ENCODE measurements at places on chromosomes 12 and 14.

DNA sequence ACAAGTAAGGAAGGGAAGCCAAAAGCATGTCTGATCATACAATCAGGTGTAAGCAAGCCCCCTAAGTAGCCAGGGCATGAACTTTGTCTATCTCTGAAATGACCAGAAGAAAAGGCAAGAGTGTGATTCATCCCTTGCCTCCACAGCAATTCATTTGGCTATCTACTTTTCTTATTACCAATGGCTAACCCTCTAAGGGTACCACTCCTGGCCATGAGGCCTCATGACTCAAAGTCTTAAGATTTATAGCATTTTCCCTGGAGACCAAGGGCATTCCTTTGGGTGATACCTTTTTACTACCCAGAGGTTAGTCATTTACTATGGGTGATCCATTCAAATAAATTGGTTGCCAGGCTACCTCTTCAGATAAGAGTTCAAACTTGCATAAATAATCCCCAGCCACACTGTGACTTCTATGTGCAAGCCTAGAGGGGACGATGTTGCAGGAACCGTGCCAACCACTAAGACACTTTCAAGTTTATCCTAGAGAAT lies 1.5 kb upstream of the LGALS3 start:
- no peak for DNase-seq

GRCh38 chr12:123762715-123763052 lies 583 bp downstream of the DNAH10 start:
- DNase-seq = no peak

DNA sequence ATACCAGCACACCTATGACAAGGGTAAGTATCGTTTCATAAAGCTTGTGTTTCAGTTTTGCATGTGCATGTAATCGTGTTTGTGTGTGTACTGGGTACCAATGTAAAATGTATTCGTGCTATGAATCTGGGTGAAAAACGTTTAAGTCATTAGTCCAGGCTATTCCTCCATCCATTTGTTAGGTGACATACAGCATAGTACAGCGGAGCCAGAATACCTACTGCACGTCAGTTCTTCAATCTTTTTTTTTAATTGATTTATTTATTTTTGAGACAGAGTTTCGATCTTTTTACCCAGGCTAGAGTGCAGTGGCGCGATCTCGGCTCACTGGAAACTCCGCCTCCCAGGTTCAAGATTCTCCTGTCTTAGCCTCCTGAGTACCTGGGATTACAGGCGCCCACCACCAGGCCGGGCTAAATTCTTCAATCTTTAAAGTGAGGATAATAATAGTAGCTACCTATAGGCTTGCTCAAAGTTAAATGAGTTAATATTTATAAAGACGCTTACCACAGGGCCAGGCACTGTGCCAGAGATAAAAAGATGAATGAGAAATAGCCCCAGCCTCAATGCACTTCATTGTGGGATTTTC lies 661 bp upstream of the RPS26 start:
- DNase-seq = peak; percentile 73

DNA sequence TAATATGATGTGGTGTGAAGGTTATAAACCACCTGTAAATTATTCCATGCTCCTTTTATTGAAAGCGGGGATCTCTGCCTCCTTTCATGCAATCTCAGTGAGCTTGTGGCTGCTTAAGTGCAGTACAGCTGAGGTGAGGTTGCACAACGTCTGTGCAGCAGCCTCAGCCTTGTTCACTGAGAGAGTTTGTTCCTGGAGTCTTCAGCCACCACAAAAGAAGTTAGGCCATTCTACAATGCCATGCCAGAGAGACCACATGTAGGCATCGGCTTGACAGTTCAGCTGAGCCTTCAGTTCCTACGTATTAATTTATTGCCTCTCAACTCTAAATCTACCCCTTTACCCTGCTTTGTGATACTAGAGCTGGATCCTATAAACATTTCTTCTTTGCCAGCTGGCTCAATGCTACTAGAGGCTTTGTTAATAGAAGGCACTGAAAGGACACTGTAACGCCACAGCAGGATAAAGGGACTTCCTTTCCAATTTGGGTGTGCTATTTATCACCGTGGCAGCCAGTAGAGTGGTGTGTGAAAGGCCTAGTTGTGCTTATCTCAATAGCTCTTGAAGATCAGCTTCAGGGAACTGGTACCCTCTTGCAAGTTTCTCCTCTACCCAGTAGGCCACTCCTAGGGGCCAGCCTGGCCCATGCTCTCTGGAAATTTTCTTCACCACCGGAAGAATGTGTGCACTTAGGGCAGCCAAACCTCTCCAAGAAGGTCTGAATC lies 337.7 kb downstream of the IPO8 start:
- no peak for DNase-seq

DNA sequence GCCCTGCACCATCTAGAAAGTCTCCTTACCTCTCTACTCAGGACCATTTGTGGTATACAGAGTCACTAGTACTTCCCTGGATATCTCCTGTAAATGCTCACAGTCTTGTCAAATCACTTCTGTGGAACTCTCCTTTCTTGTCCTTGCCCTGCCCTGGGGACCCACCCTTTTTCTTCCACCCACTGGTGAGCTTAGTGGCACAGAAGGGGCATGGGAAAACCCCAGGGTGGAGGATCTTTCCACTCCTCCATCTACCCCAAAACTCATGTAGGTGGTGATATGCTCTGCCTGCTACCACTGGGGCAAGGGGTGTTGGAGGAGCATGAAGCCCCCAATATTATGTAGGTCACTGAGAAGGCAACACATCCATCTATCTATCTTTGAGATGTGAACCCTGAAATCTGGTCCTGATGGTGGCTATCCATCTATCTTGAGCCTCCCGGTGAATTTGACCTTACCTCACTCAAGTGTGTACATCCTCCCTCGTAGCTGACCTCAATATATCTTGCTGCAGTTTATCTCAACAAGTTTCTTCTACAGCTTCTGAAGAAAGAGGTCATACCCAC lies 943 bp downstream of the TESPA1 start:
- no peak for DNase-seq

- DNase-seq = no peak
Observed at GRCh38 chr12:67722296-67722695, 73.8 kb downstream of the DYRK2 start.

DNA sequence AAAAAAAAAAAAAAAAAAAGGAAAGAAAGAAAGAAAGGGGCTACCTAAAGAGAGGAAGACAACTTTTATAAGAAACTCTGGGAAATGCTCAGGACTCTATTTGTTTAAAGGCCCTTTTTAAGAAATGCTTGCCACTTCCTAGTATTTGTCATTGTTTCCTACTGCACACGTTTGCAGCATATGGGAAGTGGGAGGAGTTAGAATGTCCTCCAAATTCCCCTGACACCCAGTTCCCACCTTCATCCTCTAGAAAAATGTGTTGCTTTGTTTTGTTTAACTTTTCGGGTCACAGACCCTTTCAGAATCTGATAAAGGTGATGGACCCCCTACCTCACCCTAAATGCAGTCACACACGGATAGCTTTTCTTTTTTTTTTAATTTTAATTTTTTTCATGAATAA lies 40.8 kb downstream of the NINJ2 start:
- no peak for DNase-seq

DNA sequence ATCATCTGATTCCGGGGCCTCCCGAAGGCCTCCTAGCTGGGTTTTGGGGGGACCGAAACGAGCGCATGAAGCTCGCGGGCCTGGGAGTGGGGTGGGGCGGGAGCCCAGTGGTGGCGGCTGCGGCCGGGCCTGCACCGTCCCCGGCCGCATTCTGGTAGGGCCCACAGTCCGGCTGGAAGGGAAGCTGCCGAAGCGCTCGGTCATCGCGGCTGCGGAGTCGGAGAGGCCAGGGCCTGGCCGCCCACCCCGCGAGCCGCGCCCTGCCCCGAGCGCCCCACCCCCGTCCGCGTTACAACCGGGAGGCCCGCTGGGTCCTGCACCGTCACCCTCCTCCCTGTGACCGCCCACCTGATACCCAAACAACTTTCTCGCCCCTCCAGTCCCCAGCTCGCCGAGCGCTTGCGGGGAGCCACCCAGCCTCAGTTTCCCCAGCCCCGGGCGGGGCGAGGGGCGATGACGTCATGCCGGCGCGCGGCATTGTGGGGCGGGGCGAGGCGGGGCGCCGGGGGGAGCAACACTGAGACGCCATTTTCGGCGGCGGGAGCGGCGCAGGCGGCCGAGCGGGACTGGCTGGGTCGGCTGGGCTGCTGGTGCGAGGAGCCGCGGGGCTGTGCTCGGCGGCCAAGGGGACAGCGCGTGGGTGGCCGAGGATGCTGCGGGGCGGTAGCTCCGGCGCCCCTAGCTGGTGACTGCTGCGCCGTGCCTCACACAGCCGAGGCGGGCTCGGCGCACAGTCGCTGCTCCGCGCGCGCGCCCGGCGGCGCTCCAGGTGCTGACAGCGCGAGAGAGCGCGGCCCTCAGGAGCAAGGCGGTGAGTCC lies at the start of gene KLC1:
TSS of gene KLC1 (plus strand) at position 528 of the 819 bp plus-strand sequence. CDS start 25,354 bp downstream, outside the sequence.
- peak; percentile 83 for DNase-seq

GRCh38 chr12:107844312-107844921 lies 69.9 kb downstream of the ASCL4 start:
- peak; percentile 91 for DNase-seq

GRCh38 chr12:124007826-124008570 lies 35.0 kb downstream of the ZNF664 start:
- no peak for DNase-seq

DNA sequence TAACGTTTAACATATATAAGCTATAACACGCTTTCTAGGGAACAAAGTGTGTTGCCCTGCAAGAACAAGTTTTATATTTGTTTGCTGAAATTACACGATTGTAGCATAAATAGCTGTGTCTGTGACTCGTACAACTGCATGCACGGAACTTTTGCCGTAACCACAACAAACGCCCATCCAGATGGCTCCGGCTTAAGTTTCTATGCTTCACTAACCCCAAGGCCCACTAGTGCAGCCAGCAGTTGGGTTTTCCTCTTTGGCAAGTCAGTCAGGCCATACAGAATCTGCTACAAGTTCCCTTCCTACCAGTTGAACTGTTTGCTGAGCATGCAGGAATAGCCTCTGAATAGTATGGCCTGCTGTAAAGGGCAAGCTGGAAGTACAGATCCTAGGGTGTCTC lies 12.1 kb downstream of the CSRP2 start:
- peak; percentile 84 for DNase-seq

GRCh38 chr12:120490325-120490724 lies 5.6 kb upstream of the DYNLL1 start:
- no peak for DNase-seq

DNA sequence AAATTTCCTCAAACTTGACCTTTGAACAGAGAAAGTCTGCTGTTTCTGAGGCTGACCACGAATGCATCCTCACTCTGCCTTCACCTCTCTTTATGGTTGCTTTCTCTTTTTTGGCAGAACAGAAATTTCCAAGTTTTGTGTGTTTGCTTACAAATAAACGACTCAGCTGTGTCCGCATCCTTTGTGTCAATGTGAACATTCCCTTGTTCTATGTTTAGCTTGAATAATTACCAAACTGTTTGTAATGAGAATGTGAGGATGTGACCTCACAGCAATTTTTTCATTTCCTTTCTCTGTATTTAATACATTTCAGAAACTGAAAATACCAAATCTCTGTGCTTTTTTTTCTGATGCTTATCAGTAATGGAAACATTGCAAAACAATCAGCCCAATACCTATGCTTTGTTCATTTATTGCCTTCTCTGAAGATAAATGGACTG lies 410.9 kb downstream of the EGLN3 start:
- DNase-seq = no peak

GRCh38 chr12:114670291-114670980 lies 13.5 kb downstream of the TBX3 start:
- no peak for DNase-seq

- peak; percentile 56 for DNase-seq
Observed at GRCh38 chr14:32986791-32987540, 48.3 kb downstream of the NPAS3 start.

DNA sequence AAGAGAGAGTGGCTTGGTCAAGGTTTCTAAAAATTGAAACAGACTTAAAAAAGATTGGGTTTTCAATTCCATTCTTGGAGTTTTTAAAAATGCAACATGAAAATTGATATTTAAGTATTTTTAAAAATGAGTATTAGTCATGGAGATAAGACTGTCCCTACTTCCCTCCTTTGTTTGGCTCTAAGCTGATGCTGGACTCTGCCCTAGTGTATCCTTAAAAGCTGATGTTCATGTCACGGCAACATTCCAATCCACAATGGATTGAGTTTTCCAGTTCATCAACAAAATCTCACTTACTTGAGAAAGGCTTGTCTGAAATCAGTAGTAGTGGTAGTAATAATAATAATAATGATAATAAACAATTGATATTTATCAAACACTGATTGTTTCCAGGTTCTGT lies 119.0 kb upstream of the SLC38A2 start:
- no peak for DNase-seq

DNA sequence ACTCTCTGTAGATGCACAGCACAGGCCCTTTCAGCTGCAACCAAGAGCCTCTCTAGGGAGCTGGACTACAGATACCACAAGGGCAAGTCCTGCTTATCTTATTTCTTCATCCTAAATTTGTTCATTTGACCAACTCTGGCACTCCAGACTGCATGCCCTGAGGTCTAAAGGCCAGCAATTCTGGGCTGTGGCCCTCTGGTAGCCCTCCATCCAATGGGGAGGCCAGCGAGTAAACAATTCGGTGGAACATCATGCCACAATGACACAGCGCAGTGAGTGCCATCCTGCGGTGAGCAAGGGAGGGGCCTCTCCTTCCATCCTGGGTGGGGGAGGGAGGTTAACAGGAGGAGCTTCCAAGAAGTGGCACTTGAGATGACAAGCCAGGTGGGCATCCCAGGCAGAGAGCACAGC lies 652 bp upstream of the SELPLG start:
- peak; percentile 68 for DNase-seq

DNA sequence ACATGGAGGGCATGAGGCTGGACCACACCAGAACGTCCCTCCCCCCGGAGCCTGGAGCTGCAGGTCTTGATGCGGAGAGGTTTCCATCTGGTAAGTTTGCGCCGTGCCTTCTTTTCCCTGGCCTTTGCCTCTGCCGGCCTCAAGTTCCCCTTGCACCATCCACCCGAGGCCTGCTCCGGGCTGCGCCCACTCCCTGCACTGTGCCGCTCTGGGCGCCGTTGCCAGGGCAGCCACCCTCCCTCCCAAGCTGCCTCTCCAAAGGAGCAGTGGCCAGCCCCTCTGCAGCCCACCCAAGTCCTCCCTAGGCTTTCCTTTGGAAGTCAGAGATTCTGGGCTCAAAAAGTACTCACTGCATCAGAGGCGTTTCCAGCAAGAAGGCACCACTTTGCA lies 46.2 kb upstream of the MEG3 start:
- no peak for DNase-seq

DNA sequence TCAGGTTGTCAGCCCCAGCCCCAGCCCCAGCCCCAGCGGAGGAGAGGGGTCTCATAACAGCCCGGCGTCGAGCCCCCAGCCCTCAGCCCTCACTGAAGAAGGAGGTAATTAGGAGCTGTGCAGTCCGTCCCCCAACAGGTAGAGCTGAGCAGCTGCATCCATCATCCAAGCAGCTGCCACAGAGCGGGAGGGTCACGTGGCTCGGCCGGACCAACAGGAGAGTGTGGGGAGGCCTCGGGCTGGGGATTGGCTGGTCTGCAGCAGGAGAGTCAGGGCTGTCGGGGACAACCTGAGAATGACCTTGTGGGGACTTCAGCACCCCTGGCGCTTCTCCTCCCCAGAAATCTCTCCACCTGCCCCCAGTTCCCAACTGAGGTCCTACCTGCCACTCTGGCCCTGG lies 29.6 kb downstream of the SMUG1 start:
- peak; percentile 94 for DNase-seq

- DNase-seq = peak; percentile 72
Observed at GRCh38 chr14:24080888-24081738, 9.8 kb downstream of the CPNE6 start.

Measured in islet precursor cell (in vitro differentiated cells).